T-cell (primary cell): ENCODE measurements at places on chromosomes 7 and 10. TPM values are rescaled to one million over a fixed set of nuclear protein-coding genes. Genes with fewer than 3 reads are reported as not detected.

DNA sequence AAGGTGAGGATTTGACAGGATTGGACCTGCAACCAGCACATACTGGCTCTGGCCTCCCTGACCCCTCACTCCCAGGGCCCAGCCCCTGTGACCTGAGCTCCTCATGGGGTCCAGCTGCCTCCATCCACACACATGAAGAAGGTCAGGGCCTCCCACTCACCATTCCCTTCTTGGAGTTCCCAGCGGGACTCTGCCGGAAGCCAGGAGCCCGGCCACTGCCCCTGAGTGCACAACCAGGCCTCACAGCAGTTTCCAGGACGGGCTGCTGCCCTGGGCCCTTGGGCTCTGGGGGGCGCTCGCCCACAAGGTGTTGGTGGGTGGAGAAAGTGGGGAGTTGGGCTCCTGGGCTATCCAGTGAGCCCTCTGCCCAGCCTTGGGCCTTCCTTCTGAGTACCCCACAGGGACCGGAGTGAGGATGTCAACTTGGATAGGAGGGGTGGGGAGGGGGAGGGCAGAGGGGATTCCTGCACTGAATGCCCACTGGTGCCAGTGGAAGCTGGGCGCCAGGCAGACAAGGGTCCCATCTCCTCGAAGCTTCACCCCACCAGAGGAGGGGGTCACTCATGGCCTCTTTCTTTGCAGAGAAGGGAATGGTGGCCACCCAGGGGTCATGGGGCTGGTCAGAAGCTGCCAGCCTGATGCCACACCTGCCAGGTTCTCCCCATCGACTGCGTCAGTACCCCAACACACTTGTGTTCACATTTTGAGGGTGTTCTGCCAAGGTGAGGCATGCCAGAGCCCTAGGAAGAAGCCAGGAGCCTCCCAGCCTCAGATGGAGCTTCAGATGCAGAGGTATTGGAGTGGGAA lies 115.3 kb downstream of the PTPN20 start:
- no peaks in the 10 kb centered on the region for H3K36me3 ChIP-seq
- DNase-seq = no peak
- H3K4me1 ChIP-seq = no peaks in the 10 kb centered on the region
- H3K27ac ChIP-seq = no peak overlapping the region

CCDC7 gene
- total RNA-seq = 74.6 TPM

GRCh38 chr10:8053446-8054243 lies 843 bp upstream of the GATA3 start:
- H3K27me3 ChIP-seq = peaks cover 46% of the 10 kb centered on the region
- peaks cover 19% of the 10 kb centered on the region for H3K4me1 ChIP-seq

AGMO gene
- not detected for total RNA-seq

- DNase-seq = no peak
- H3K36me3 ChIP-seq = no peaks in the 10 kb centered on the region
- H3K4me1 ChIP-seq = peaks cover 28% of the 10 kb centered on the region
- no peak overlapping the region for H3K27ac ChIP-seq
- H3K4me3 ChIP-seq = no peak overlapping the region
- no peaks in the 10 kb centered on the region for H3K27me3 ChIP-seq
These were observed 25.7 kb upstream of the PDCD4 start for GRCh38 chr10:110845756-110846620.

DNA sequence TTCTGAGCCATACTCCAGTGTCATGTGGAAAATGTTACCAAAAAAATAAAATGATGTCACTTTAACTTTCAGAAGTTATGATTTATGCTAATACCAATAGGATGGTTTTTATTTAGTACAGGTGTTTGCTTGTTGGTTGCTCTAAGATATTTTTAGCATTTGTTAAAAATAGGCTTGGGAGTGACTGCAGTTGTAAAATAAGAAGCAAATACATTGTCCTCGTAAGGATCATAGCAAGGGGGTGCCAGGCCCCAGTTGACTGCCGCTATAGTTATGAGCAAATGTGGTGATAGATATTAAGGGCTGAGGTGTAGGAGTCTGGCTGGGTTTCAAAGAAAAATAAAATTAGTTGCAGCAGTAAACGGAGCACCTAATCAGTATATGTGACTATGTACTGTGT lies 354.4 kb upstream of the BMPER start:
- H3K4me3 ChIP-seq = no peak overlapping the region
- DNase-seq = no peak
- H3K27me3 ChIP-seq = no peaks in the 10 kb centered on the region
- no peak overlapping the region for H3K27ac ChIP-seq
- no peaks in the 10 kb centered on the region for H3K4me1 ChIP-seq

ZNF365 gene
- 2.3 TPM for total RNA-seq

DNA sequence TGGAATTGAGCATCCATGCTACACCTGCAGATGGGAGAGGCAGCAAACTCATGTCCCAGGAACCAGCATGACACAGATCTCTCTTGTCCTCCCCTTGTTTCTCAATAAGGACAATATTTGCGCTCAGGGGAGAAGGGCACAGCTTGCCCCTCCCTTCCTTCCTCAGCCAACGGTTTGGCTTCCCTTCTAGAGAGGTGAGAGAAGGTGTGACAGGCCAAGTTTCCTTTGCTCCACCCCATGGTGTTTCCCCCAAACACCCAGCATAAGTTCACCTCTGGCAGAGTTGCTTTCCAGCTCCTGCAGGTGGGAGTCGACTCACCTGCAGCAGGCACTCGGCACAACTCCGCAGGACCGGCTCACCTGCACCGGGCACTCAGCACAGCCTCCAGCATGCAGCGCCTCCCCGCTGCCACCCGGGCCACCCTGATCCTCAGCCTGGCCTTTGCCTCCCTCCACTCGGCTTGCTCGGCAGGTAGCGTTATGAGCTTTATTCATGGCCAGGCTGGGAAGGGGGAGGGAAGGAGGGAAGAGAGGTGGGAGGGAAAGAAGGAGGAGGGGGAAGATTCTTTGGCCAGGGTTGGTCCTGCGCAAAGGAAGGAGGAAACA lies at the start of the genes ATP6V0A4 and TMEM213:
ATP6V0A4 (minus strand) TSS at position 482 of the 606 bp plus-strand sequence. CDS start 26,949 bp downstream, outside the sequence.
TMEM213 (plus strand) TSS at position 280 of the 606 bp plus-strand sequence; CDS start at position 391, 111 bp downstream.
- no peaks in the 10 kb centered on the region for H3K27me3 ChIP-seq
- no peak within 1 kb of the TSS for H3K27ac ChIP-seq
- H3K4me3 ChIP-seq = no peak within 1 kb of the TSS
- no peaks in the 10 kb centered on the region for H3K36me3 ChIP-seq
- H3K4me1 ChIP-seq = peaks cover 2% of the 10 kb centered on the region

DNA sequence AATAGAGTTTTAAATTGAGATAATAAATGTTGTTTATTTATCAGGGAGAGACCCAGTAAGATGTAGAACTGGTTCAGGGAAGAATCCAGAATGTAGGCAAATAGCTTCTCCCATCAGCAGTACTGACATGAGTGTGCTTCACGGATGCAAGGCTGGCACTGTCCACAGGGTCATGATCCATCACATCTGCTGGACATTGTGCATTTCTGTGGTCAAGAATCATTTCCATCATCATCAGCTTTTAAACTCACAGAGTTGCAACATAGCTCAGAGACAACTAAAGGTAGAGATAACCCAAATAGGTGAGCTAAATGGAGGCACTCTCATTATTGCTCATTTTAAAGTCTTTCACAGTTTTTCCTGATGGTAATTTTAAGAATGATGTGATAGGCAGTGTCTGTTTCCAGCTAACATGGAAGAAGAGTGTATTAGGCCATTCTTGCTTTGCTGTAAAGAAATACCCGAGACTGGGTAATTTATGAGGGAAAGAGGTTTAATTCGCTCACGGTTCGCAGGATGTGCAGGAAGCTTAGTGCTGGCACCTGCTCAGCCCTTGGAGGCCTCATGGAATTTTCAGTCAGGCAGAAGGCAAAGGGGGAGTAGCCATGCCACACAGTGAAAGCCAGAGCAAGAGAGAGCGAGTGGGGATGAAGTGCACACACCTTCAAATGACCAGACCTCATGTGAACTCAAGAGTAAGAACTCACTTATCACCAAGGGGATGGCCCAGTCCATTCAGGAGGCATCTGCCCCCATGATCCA lies 80.8 kb downstream of the INPP5A start:
- no peak overlapping the region for H3K4me3 ChIP-seq
- DNase-seq = no peak
- peaks cover 4% of the 10 kb centered on the region for H3K4me1 ChIP-seq
- no peaks in the 10 kb centered on the region for H3K27me3 ChIP-seq

GRCh38 chr10:59499460-59499859 lies 137.1 kb upstream of the FAM13C start:
- H3K27ac ChIP-seq = no peak overlapping the region
- H3K4me1 ChIP-seq = no peaks in the 10 kb centered on the region
- no peak overlapping the region for H3K4me3 ChIP-seq
- H3K27me3 ChIP-seq = no peaks in the 10 kb centered on the region
- DNase-seq = no peak

- no peaks in the 10 kb centered on the region for H3K36me3 ChIP-seq
- no peak overlapping the region for H3K27ac ChIP-seq
- no peak overlapping the region for H3K4me3 ChIP-seq
- no peaks in the 10 kb centered on the region for H3K4me1 ChIP-seq
- H3K27me3 ChIP-seq = no peaks in the 10 kb centered on the region
These were observed 109.5 kb upstream of the CARD11 start for GRCh38 chr7:3153118-3153517.

DNA sequence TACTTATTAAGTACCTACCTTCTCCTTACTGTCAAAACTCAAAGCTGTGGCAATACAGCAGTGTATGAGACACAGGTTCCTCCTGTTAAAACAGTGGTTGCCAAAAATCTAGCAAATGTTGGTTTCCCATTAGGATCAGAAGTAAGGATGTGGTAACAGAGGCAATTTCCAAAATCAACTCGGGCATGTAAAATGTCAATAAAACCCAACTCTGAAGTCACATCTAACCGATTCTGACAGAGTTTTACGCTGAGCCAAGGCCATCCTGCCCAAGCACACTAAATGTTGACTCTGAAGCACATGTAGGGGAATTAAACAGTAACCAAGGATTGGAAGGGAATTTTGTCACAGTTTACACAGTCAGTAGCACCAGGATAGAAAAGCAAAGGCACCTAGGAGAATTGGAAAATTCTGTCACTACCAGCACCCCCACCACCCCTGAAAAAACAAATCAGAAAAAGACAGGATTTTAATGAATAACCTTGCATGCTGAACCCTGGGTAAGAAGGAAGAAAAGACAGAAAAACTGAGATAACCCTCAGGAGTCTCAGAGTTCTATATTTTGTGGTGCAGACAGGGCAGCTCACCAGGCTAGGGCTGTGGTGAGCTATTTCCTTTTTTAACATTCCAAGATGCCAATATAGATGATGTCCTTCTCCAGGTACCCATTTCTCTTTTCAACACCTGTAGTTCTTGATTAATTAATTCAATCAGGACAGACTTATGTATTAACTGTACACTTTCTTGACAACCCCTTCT lies 119.5 kb downstream of the DOCK4 start:
- H3K36me3 ChIP-seq = no peaks in the 10 kb centered on the region
- H3K27ac ChIP-seq = no peak overlapping the region
- H3K27me3 ChIP-seq = no peaks in the 10 kb centered on the region
- DNase-seq = no peak
- H3K4me3 ChIP-seq = no peak overlapping the region
- H3K4me1 ChIP-seq = no peaks in the 10 kb centered on the region

VTI1A gene
- 43.5 TPM for total RNA-seq

GRCh38 chr7:50212666-50213621 lies 91.6 kb upstream of the IKZF1 start:
- peaks cover 66% of the 10 kb centered on the region for H3K4me1 ChIP-seq
- no peaks in the 10 kb centered on the region for H3K36me3 ChIP-seq
- H3K27me3 ChIP-seq = no peaks in the 10 kb centered on the region
- no peak overlapping the region for H3K27ac ChIP-seq

CYP3A4 gene
- 0.53 TPM for total RNA-seq

DNA sequence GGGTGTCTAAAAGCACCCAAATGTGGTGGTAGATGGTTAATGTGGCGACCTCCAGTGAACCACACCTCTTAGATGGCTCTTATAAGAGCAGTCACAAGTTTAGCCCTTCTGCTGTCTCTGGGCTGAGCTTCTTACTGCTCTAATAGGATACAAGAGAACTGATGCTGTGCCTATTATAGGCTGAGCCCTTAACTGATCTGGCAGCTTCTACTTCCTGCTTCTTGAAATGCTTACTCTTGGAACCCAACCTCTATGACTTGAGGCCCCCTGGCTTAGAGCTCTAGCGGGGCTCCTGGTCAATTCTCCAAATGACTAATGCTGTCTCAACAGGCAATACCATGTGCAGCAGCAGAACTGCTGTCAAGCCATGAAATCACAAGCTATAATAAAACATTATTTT lies 35.0 kb upstream of the LSM8 start:
- H3K4me3 ChIP-seq = no peak overlapping the region
- no peak overlapping the region for H3K27ac ChIP-seq
- no peak for DNase-seq
- H3K4me1 ChIP-seq = no peaks in the 10 kb centered on the region
- peaks cover 3% of the 10 kb centered on the region for H3K27me3 ChIP-seq
